Hematopoietic multipotent progenitor cell treated with erythropoietin and hydrocortisone succinate and interleukin-3 and kit ligand, for 15 days (in vitro differentiated cells): ENCODE measurements at places on chromosomes 1 and 21.

GRCh38 chr1:154386643-154387352 lies 18.3 kb upstream of the IL6R start:
- DNase-seq: peak; percentile 53

GRCh38 chr1:226310637-226311195 lies 1.8 kb upstream of the LIN9 start:
- DNase-seq: no peak

- DNase-seq: no peak
These were observed 36.1 kb downstream of the DDX20 start for GRCh38 chr1:111791776-111792175.

- DNase-seq: no peak
These were observed 27.8 kb downstream of the ASAP3 start for GRCh38 chr1:23456226-23456625.

DNA sequence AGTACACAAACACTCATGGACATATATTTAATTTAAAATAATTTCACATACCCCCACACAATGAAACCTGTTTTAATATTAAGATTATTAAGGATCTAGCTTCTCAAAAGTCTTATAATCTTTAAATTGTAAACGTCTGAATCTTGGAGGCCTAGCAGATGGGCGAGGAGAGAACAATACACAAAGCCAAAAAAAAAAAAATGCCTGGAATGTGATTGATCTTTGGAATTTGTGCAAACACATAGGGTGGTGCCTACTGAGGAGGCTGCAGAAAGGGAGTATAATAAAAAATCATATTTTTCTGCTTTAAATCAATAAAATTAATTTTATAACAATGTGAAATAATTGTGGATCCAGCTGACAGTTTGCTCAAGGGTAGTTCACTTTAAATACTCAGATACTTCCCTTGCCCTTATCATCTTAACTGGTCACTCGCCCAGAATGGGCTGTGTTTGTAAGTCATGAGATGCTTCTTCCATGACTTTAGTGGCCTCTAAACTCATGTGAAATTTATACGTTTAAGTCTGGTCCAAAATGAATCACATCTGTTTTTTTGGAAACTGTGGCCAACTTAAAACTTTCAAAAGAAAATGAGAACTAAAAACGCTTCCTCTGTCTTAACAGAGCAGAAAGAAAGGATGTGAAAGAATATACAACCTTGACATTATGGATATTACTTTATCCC lies 802.8 kb upstream of the CXADR start:
- no peak for DNase-seq

DNA sequence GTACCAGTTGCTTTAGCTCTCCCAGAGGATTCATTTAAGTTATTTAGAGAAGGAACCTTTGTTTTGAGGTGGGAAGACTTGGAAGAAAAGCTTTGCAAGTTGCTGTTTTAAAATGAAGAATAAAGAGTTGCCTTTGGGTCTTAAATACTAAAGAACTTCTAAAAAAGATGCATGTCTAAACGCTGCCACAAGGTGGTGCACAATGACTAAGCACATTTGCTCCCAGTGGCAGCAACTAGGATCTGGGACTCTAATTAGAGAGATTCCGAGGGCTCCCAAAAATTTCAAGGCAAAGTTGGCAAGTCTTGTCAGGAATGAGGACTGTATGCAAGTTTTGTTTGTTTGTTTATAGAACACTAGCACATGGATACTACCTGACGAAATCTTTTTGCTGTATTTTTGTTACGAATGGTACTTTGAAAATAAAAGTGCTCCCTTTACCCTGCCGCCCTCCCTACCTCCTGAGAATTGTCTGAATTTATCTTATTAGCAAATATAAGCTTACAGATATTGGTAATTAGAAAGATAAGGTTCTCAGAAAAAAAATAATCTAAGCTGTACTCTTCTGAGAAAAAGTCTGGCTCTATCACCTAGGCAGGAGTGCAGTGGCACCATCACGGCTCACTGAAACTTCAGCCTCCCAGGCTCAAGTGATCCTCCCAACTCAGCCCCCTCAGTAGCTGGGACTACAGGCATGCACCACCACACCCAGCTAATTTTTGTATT lies 121.8 kb downstream of the HFM1 start:
- peak; percentile 59 for DNase-seq
